Central memory CD8-positive, alpha-beta T cell (primary cell): ENCODE measurements at places on chromosomes 5 and 9.

- DNase-seq = no peak
Measured at GRCh38 chr5:53543401-53543800, 17.0 kb upstream of the NDUFS4 start.

- DNase-seq = no peak
Measured at GRCh38 chr9:110815361-110815760, 146.8 kb downstream of the MUSK start.

DNA sequence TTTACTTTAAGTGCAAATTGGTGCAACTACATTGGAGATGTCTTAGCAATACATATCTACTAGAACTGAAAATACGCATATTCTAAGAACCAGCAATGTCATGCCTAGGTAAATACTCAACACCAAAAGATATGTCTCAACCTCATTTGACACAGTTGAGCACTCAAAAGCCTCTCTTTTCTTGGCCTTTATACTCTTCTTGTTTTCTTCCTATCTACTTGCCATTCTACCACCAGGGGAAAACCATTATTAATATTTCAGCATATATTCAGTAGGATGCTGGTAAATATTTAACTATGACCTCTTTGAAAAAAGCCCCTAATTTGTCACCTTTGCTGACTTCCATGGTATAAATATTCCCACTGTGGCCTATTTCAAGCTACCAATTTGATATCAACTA, 443.8 kb downstream of the LRRC70 start:
- no peak for DNase-seq

- no peak for DNase-seq
Measured at GRCh38 chr5:53940921-53941320, 369.5 kb downstream of the ARL15 start.

DNA sequence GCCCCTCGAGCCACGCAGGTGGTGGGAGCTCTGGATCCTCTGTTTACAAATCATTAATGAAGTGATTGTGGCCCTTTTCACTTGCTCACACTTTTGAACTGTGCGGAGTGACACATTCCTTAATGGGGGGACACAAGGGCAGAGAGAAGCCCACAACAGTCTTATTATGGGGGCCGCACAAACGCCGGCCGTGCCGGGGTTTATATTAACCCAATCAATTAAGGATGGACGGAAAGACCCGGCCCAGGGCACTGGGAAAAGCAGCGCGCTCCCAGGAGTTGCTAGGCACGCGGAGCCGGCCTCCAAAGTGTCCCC, 634.8 kb downstream of the IRX1 start:
- no peak for DNase-seq

- no peak for DNase-seq
Measured at GRCh38 chr5:176473335-176474006, 25.3 kb downstream of the FAF2 start.

DNA sequence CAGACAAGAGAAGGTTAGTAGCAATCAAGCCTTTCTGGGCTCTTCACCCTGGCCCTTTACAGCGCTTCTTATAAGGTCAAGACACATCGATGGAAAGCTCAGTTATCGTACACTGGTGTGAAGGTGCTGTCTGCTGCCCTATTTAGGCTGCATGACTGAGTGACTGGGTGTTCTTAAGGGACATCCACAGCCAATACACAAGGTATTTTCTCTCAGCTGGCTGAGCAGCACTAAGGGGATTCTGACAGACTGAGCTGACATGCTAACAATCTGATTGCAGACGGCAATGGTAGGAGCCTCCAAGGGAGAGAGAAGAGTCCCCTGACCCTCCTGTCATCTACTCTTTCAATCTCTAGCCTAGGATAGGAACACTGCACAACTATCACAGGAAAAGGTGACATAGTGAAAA, 577.9 kb downstream of the ISL1 start:
- DNase-seq = no peak

GRCh38 chr9:4515958-4516375, 25.7 kb downstream of the SLC1A1 start:
- DNase-seq = no peak

DNA sequence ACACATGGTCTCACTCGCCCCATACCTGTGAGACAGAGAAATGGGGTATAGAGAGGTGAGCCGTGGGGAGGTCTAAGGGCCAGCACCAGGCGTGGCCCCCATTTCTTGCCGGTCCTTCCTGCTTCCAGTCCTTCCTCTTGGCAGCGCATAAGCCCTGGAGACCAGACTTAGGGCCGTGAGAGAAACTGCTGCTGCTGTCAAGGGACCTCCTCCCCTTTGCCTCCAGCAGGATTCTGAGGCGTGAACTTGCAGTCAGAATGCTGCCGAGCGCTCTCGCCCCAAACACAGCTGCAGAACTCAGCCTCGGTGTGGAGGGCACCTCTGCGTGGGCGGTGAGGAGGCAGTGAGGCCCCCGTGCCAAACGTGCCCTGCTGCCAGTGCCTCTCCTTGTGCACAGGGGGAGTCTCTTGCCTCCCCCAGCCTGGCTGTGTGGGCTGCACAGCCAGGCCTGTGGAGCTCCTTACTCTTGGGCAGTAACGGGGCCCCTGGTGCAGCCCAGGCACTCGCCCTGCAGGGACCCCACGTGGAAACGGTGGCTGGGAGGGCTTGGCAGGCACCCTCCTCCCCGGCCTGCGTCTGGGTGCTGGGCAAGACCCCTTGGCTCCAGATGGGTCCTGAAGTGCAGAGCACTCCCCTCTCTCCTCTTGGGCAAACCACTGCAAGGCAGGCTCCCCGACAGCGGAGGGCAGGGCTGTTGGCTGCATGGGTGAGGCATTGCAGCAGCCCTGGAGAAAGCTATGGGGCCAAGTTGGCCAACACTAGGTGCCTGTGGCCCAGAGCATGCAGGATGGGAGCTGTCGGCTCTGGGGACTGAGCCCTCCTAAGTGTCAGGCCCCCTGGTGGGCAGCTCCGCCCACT, 85.4 kb downstream of the RXRA start:
- no peak for DNase-seq

DNA sequence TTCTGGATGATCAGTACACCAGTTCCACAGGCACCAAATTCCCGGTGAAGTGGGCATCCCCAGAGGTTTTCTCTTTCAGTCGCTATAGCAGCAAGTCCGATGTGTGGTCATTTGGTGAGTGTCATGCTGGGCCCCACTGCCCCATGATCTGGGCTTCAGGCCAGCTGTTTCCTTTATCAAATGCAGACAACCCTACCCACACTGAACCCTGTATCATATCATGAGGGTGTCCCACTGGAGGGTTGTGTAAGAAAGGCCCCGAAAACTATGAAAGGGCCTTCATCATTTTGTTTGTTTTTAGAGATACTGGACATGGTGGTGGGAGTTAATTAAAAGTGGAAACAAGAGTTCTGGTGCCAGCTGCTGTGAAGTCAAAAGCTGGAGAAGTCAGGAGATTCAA, 20.0 kb upstream of the CYFIP2 start:
- DNase-seq = no peak

DNA sequence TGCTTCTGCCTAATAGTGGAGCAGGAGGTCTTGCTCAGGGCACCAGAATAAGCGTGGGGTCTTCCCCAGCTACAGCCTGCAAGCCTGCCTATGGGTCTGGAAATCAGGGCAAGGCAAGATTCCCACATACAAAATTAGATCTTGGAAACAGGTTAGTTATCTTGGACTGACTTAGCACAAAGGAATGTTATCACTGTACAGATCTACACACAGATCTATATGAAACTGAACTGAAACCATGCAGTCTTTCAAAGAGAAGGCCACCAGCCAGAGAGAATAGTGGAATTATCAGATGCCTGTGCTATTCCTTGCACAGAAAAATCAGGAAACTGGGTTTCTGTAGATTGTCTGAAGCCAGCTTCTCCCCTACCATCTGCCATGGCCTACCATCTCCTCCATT, 585.7 kb downstream of the ACTL7B start:
- DNase-seq = no peak

- DNase-seq = no peak
Measured at GRCh38 chr5:144773628-144774027, 603.0 kb downstream of the KCTD16 start.
